ENCODE measurements at places on chromosomes 3 and 15.

DNA sequence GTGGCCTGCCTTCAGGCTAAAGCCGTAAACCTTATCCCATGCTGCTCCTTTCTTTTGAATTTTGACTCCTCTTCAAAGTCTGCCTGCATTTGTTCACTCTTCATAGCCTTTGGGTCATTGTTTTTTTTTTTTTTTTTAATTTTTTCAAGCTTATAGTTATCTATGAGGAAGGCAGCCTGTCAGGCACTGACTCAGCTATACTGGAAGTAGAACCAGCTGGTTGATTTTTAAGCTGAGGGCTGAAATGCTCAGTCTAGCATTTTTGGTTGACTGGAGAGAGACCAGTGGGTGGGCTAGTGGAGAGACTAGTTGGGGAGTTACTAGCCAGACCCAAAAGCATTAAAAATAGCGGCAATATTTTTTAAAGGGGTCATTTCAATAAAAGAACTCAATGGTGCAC lies 44.1 kb downstream of the C3orf20 start:
- no peak for DNase-seq

DNA sequence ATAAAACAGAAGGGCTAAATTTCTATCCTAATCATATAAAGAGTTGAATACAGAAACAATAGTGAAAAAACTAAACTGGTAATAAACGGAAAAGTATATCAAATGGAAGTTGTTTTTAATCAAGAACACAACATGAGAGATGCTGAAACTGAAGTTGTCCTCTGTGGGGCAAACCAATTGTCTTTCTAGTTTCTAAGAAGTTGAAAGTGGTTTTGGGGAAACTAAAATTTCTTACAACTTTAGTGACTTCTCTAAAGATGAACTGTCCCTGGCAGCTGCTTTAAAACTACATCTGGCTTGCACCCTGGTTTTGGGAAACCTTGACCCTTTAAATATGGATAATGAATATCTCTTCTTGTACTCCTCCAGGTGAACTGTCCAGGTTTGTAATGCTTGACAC lies 155.6 kb downstream of the ADAM10 start:
- no peak for DNase-seq

DNA sequence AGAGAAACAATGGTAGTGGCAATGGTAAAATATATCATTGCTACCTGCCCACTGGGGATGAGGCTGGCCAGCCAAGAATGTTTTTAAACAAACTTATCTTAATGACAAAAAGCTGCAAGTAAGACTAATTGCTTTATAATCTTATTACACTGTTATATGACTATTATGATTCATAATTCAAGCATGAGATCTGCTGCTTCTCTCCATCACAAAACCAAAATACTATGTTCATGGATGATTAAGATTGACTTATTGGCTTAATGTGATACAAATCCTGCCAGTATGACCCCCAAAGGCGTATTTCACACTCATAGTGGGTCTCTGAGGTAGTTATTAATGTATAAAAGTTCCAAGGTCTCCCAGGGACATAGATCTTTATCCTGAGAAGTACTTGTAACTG lies 52.6 kb downstream of the FBN1 start:
- no peak for DNase-seq

DNA sequence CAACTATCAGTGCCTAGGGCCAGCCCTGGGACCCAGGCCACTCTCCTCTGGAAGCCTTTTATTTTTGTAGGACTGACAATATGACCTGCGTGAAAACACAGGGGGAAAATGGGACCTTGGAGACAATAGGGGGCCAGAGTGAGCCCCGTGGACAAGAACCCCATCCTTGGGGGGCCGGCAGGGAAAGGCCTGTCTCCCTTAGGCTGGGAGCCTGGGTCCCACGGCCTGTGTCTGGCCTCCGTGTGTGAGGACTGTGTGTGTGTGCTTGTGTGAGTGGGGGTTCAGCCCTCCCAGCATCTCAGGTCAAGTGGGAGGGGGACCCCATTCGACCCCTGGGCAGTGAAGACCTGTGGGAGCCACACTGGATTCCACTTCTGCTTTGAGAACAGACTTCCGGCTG lies 53.3 kb downstream of the EXOG start:
- no peak for DNase-seq

DNA sequence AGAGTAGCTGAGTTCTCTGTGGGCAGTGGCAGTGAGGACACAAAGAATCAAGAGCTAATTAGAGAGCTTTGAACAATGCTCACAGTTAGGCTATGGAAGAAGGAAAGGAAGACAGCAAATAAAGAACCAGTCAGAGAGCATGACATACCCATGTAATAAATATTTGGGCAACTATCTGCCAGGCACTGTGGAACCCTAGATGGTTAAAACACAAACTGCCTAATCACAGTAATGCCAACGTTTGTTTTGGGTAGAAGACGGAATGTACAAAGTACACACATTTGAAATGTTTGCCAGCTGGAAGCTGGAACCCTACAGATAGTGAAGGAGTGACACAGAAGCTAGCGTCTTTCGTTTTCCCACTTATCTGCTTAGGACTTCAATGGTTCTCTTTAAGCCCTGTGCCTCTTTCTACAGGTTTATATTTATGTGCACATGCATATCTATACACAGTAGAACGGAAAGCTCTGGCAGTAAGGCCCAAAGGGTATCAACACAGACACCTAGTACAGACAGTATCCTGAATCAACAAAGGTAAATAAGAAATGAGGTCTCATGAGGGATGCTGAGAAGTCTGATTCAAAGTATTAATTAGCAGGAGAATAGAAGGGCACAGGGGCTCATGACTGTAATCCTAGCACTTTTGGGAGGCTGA lies 44.6 kb downstream of the ANKRD28 start:
- no peak for DNase-seq

GRCh38 chr15:50758712-50759205 lies 6.7 kb downstream of the SPPL2A start:
- no peak for DNase-seq

GRCh38 chr15:95323796-95324195 lies 1006.7 kb upstream of the NR2F2 start:
- DNase-seq = no peak

DNA sequence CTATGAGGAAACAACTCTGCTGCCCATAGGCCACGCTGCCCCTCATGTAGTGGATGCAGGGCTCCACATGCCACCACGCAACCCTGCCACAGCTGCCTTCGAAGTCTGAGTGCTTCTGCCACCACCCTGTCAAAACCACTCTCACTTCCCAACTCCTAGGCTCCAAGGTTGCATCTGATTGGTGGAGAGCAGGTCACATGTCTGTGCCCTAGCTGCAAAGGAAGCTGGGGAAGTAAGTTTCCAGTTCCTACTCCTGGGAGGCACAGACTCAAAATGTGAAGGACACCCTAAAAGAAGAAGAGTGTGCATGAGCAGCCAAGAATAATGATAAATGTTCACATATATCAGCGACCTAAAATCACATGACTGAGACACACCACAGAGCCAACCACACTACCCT lies 31.9 kb upstream of the TICRR start:
- no peak for DNase-seq
